ENCODE measurements at places on chromosomes 7 and 10.

GRCh38 chr10:96073722-96074121 lies 30.3 kb downstream of the CCNJ start:
- DNase-seq: no peak

GRCh38 chr7:1357601-1358271 lies 101.5 kb downstream of the MICALL2 start:
- no peak for DNase-seq

- no peak for DNase-seq
Observed at GRCh38 chr10:131214521-131215244, 96.8 kb downstream of the TCERG1L start.

DNA sequence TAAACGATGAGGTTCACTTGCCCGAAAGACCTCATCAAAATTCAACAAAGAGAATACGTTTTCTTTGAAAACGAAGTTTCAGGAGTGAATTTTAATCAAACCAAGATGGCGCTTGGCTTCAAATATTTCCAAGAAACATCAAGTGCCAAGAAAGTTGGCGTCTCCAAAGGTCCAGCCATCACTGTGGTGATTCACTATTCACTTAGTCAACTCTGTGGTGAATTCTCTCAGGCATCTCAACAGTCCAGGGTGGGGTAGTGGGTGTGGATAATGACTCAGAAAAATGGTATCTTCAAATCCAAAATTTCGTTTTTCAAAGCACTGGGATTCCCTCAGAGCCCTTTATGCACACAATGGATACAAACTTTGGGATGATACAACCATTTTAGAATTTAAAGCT lies 133.1 kb downstream of the SVIL start:
- no peak for DNase-seq

DNA sequence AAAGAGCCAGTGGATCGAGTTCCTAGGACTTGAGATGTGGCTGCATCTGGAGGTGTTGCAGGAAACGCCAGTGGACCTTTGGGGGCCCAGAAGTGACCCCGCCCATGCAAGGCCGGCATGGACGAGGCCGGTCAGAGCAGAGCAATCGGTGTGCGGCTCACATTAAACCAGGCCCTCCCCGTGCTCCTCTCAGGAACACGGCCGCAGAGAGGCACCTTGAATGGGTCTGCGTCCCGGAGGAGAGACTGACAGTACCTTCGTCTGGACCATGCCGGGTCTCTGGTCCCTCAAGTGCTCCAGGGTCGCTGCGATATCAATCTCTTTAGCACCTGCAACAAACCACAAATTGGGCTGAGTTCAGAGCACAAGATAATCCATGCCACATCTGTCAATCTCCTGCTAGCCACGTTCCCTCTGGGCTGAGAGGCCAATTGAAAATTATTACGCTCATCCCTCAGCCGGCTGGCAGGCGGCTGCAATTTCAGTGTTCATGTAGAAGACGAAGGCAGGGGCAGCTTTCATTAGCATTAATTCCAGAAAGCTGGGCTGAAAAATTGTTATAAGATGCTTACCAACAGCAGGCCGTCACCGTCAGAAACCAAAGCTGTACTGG lies 212.0 kb downstream of the DNAJB6 start:
- no peak for DNase-seq

- DNase-seq: no peak
Observed at GRCh38 chr10:75344170-75344569, 57.4 kb downstream of the ZNF503 start.

DNA sequence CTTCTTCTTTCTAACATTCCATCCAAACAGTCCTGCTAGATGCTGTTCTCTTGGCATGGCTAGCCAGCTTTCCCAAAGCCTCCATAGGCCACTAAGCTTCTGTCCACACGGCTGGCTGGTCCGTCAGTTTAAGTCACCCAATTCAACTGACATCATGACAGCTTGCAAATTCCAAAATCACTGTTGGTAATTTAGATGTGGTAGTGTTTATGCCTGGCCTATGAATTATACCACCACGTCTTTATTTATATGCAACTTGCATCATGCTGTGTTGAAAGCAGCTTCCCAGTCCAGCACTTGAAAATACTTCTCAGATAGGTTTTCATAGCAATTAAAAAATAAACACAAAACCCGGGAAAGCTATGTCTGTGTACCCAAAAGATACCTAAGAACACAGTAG lies 2.2 kb upstream of the VIM start:
- DNase-seq: no peak

GRCh38 chr10:31399171-31399570 lies 80.2 kb downstream of the ZEB1 start:
- no peak for DNase-seq

DNA sequence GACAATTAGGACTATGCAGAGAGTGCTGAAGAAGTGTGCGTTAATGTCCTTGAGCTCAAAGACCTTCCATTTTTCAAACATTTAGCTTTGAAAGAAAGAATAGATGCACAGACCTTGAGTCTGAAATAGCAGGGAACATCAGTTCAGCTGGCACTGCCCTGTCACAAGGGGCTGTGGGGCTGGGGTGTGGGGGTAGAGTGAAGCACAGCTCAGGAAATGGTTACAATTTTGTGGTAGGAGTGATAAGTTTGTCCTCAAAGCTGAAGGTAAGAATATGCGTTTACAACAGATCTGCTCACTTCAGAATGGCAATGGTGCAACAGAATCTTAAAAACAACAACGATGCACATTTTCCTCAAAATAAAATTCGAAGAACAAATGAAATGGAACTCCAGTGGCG lies 33.6 kb downstream of the SMKR1 start:
- DNase-seq: no peak

DNA sequence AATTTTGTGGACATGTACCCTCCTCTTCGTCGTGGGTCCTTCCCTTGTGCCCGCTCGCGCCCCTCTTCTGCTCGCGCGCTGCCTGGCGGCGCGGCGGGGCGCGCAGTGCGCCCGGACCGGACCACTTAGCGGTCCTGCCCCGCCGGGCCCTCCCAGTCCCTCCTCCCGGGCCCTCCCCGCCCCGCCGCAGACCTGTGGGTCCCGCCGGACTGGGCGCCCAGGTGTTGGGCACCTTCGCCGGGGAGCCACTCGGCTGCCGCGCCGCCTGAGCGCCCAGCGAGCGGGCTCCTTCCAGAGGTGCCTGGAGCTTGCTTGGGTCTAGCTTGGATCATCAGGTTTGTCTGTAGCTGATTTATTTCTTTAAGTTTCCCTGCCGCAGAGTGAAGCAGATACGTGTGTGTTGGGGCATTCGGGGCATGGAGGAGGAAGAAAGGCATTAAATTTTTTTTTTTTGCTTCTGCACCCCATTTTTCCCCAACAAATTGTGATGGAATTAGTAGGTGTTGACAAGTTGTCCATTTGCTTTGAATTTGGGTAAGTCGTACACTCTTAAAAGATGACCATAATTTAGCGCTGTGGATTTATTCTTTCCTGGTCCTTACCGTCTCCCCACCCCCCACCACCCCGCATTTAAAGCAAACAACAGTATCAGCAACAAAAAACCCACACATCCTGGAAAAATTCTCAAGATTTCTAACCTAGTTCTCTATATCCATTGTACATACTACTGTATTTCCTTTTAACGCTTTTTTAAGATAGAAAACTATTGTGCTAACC lies 905 bp downstream of the C1GALT1 start:
- peak; percentile 16 for DNase-seq

- no peak for DNase-seq
Observed at GRCh38 chr10:73551515-73551914, 39.6 kb downstream of the USP54 start.

GRCh38 chr7:713139-713457 lies 13.4 kb upstream of the DNAAF5 start:
- DNase-seq: no peak

DNA sequence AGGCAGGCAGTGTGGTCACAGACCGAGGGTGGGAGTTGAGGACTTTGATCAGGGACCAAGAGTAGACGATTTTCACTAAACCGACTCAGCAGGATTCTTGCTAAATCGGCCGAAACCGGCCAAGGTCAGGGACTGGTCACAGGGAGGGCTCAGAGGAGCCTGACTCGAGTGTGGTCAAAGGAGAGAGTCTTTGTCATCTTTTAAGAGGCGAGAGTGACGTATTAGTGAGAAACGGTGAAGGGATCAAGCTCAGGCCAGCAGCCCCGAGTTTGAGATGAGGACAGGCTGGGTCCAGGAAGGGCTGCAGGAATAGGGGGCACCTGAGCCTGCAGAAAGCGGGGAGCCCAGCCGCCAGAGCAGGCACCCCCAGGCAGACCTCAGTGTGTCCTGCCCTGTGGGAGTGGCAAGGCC lies 41.6 kb upstream of the FAM20C start:
- no peak for DNase-seq

GRCh38 chr7:151731022-151731441 lies 145.9 kb downstream of the PRKAG2 start:
- no peak for DNase-seq

- no peak for DNase-seq
Observed at GRCh38 chr7:106206826-106207541, 77.8 kb downstream of the NAMPT start.

DNA sequence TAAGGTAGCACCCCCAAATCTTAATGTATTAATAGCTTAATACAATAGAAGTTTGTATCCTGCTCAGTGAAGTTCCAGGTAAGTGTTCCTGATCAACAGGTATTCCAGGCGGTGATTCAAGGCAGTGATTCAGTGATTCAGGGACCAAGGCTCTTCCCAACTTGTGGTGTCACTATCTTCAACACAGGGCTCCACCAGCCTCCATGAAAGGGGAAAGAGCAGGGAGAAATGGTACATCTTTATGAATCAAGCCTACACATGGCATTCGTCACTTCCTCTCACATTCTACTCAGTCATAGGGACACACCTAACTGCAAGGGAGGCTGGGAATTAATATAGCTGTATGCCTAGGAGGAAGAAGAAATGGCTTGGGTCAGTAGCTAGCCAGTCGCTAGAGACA lies 5.1 kb downstream of the GOLGA7B start:
- no peak for DNase-seq

DNA sequence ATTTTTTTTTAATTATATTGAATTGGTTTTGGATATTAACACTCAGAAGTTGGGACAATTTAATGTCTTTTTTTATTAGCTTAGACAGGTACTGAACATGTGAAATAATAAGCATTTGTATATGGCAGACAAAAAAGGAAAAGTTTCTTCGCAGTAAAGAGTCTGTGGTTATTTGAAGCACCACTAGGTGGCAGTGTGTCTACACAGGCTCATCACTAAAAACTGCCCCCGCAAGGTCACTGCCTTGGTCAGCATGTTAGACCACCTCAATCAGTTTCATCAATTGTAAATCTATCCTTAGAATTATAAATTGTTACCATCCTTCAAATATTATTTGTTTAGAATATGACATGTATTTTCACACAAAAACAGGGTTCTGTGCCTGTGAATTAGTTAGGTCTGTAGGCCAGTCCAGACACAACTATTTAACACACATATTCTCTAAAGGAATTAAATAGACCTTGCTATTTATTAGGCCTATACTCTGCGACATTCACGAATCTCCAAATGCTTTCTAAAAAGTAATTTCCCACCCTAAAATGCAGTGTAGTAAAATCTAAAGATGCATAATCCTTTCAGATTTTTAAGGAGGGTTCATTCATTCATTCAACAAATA lies 17.0 kb downstream of the PNLIPRP3 start:
- DNase-seq: no peak

GRCh38 chr7:78493401-78493800 lies 694.8 kb downstream of the PHTF2 start:
- DNase-seq: no peak

- DNase-seq: no peak
Observed at GRCh38 chr10:69769395-69769992, 32.2 kb upstream of the COL13A1 start.

All from DMS79 (cell line).